ENCODE measurements at places on chromosomes 2 and 18. TPM values are rescaled to one million over a fixed set of nuclear protein-coding genes. Genes with fewer than 3 reads are reported as not detected.

DNA sequence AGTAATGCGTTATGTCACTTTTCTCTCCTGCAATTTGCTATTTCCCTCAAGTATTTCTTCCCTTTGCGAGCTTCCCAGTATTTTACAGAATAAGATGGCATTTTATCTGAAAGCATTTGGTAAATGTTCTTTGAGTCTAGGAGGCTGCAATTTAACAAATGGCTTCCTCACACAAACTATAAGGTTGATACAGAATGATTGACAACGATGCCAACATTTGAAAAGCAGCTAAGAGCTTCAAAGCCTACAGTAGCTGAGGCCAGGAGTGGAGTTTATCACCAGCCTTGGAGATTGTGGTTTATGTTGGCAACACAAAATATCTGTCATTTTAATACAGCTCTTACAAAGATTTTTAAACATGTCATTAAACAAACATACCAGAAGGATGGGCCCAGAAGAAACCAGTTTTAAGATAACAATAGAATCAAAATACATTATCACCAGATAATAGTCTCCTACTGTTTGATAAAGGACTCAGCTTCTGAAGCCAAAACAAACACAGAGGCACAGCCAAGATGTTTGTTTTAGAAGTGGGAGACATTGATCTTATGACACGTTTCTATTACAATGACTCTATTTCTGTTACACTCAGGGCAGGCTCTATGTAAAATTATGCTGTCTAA lies 711.4 kb upstream of the ACVR2A start:
- no peak for DNase-seq

- no peak for DNase-seq
Measured at GRCh38 chr2:46010223-46010924, 286.8 kb upstream of the EPAS1 start.

- no peak for DNase-seq
Measured at GRCh38 chr18:6056171-6056910, 161.0 kb upstream of the TMEM200C start.

DNA sequence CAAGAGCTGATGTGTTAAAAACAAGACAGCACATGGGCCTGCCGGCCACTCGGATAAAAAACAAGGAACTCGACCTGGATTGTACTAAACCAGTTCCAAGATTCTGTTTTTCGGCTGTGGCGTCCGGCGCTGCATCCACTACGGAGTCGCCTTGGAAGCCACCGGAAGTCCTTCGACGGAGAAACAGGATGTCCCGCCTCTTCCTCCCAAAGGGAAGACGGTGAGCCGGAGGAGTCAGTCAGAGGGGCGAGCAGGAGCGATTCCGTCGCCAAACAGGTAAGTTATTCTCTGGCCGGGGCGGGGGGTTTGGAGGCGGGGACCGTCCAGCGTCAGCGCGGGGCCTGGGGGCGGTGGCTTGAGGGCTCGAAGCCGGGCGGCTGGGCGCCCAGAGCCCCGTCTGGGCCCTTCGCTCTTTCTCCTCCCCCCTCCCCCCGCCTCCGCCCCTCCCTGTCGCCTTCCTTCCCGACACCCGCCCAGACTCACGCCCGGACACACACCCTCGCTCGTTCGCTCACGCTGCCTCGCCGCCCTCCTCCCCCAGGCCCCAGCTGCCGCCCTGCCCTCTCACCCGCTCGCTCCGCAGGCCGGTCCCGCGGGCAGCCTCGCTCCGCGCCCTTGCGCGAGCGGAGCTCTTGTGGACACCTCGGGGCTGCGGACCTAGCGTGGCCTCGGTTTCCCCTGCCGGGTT lies at the start of gene ZNF407:
Gene ZNF407 (plus strand): TSS at position 209 of the 688 bp plus-strand sequence. CDS start 33,150 bp downstream, outside the sequence.
- peak; percentile 91 for DNase-seq

- no peak for DNase-seq
Measured at GRCh38 chr2:181309586-181309985, 147.6 kb upstream of the ITGA4 start.

- DNase-seq, result no peak
Measured at GRCh38 chr2:19114126-19114525, 244.3 kb downstream of the OSR1 start.

GRCh38 chr18:12271376-12272235 lies 17.4 kb downstream of the CIDEA start:
- peak; percentile 70 for DNase-seq

DNA sequence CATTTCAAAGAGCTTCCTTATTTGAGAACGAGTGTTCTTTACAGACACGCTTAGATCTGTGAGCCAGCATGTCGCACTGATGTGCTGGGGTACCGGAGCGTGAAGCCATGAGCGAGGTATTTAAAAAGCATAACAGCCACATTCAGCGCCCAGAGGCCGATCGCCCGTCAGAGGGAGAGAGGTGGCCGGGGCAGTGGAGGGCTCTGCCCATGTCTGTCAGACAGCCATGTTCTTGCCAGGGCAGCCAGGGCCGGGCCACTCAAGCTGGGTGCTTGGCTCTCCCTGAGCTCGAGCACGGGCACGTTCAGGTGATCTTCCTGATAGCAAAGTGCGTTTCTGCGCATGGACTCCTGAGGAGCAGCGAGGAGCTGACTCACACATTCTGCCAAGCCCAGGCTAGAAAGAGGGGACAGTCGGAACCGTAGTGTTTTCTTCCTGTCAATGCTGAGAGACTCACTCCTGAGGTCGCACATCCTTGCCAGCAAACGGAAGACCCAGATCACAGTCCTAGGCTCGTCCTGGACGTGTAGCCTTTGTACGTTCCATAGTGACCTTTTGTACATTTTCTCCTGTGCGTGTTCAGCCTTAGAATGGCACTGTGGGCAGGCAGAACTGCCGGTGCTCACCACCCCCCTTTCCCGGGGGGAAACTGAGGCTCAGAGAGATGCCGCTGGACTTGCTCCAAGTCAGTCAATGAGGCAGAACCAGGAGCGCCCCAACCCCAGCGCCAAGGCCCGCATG lies 100.7 kb downstream of the NFATC1 start:
- no peak for DNase-seq

- DNase-seq, result no peak
Measured at GRCh38 chr2:30159766-30160165, 13.0 kb downstream of the YPEL5 start.

DNA sequence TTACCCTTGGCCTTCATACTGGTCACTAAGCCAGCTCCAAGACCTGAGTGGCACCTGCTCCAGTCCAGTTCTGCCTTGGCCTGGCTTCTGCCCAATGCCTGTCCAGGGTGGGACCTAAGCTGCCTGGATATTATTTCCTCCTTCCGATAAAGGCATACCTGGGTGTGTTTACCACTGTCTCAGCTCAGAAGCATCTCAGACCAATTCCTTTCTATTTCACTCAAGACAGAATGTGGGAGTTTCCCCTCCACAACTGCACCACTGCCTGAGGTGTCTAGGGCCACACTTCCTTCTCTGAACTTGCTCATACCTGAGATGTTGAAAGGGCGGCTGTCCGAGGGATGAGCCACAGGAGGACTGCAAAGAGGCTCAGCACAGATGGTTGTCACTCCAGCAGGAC lies 18.4 kb upstream of the CAB39 start:
- DNase-seq, result peak; percentile 49

The CHRND gene
- total RNA-seq, result not detected

The CYTIP gene
- 388 TPM for total RNA-seq

The CASP10 gene
- total RNA-seq, result 15.9 TPM

The PDE6D gene
- total RNA-seq, result 29.5 TPM

The C2orf92 gene
- 4.5 TPM for total RNA-seq

The WDR35 gene
- total RNA-seq, result 7.1 TPM

Data from activated CD4-positive, alpha-beta memory T cell treated with anti-CD3 and anti-CD28 coated beads for 36 hours (primary cell).